Stimulated activated CD8-positive, alpha-beta memory T cell treated with anti-CD3 and anti-CD28 coated beads, Interleukin-15, amount 100 ng/mL, for 4 hours (primary cell): ENCODE measurements at places on chromosomes 1 and 21.

DNA sequence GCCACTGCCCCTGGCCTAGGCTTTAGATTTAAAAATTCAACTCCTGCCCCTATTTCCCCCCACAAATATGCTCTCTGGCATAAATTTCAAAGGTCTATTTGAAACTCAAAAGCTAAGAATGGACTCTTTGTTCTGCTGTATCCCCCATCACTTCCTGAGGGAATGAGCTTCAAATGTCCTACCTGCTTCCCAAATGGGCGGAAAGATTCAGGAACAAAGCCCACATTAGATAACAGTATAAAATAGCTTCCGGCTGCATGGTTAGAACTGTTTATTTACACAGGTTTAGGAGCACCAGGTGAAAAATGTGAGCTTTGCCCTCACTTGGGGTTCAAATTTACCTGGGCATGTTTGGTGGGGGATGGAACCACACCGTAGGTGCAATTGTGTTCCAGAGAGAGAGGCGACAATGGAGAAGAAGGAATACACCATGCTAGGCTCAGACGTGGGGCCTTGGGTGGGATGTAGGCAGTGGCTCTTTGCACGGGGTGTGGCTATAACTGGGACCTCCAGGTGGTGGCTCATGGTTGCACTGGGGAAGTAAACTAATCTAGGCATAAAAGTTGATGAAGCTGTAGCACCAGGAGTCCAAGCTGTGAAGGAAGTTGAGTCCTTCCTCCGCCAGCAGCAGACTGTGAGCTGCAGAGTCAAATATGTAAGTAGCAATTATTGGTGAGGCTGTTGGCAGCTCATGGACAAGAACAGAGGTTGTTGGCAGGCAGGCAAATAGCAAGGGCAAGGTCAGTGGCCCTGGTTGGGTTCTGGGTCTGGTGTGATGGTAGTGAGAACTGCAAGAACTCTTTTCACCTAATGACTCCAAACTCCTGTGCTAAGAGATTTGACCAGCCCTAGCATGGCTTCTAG is 41.5 kb upstream of the SRSF10 start:
- DNase-seq, result no peak

GRCh38 chr1:56798053-56798471 is 21.1 kb downstream of the FYB2 start:
- no peak for DNase-seq

DNA sequence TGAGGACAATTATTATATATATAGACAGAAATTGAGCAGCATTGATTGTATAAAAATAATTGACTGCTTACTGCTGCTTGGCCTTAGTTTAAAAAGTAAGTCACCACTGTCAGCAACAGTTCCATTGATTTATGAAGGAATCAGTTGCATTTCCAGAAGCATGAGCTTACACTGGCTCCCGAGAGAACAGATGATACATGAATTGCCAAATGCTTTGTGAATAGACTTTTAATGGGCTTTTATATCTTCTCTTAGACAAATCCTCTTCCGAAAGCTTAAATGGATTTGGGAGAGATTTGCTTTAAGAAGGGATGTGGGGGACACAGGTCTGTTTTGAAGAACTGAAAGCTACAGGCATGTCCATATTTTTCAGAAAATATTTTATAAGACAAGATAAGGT is 7.5 kb downstream of the FHAD1 start:
- DNase-seq, result no peak

- DNase-seq, result peak; percentile 60
These were observed 7.7 kb upstream of the MPZL1 start for GRCh38 chr1:167714098-167714438.

DNA sequence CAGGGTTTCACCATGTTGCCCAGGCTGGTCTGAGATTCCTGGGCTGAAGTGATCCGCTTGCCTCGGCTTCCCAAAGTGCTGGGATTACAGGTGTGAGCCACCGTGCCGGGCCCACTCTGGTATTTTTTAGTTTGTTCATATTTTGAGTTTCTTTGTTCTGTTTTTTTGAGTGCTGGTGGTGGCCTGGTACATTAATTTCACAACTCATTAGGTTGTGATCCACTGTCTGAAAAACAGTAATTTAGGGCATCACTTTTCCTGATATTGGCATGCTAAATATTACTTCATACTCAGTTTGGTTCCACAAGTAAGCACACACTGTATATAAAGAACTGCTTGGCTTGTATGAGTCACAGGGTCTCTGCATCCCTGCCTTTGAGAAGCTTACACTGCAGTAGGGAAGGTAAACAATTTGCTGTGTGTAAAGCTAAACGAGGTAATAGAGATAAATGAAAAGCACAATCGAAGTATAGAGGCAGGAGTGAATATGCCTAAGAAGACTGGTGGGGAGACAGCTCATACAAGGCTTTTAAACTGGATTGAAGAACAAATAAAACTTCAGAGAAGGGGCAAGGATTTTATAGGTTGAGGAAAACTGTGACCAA is 7.7 kb downstream of the SNX27 start:
- no peak for DNase-seq

- DNase-seq, result no peak
These were observed 53.4 kb downstream of the DPH5 start for GRCh38 chr1:100972185-100972584.
